ENCODE measurements at places on chromosomes 1 and 21. TPM values are rescaled to one million over a fixed set of nuclear protein-coding genes. Genes with fewer than 3 reads are reported as not detected.
A peak's percentile ranks its signal among the peaks of the same experiment; 100 is the strongest.

GRCh38 chr1:5254131-5254725 is 599.8 kb downstream of the AJAP1 start:
- no peaks in the 10 kb centered on the region for H3K4me1 ChIP-seq
- H3K27me3 ChIP-seq, result no peaks in the 10 kb centered on the region
- H3K4me3 ChIP-seq, result no peak overlapping the region

DNA sequence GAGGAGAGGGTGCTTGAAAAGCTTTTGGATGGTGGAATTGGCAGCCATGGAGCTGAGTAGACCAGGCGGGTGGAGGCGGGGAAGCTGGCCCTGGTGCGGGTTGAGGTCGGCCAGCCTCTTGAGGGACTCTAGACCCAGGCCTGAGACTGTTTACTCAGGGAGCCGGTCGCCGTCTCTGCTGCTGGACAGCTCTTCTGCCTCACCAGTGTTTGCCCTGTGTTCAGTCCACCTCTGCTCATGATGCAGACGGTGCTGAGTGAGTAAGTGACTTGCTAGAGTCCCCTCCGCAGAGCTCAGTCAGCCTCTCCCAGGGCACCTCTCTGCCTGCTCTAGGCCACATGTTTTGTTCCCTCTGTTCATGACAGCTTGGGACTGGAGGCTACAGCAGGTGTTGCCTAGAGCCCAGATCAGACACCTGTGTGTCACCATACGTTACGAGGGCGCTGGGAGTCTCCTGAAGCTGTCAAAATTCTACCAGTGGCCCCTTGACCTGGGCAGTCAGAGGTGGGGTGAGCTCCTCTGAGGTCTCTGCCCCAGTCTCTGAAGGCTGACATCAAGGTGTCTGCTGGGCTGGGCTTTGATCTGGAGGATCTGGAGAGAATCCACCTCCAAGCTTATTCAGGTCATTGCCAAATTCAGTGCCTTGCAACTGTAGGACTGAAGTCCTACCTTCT is 73.5 kb upstream of the WNT4 start:
- no peaks in the 10 kb centered on the region for H3K4me1 ChIP-seq
- H3K36me3 ChIP-seq, result no peaks in the 10 kb centered on the region
- no peak for DNase-seq
- no peak overlapping the region for H3K4me3 ChIP-seq

DNA sequence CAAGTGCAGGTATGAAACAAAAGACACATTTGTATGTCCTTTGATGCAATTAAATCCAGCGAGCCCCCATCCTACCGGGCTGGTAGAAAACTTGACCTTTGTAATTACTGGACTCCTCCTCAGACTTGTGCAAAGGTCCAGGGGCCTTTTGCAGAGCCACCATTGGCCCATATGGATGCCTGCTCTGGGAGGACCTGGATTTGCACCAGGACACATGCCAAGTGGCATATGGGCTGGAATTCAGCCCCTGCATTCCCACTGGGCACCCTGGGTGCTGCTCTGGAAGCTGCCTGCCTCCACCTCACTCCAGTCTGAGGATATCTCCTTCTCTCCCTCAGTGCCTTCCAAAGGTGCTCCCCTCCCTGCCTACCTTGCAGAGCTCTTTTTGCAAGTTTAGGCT is 36.0 kb downstream of the LACTBL1 start:
- no peak for DNase-seq
- no peak overlapping the region for H3K4me3 ChIP-seq
- no peak overlapping the region for H3K27ac ChIP-seq

DNA sequence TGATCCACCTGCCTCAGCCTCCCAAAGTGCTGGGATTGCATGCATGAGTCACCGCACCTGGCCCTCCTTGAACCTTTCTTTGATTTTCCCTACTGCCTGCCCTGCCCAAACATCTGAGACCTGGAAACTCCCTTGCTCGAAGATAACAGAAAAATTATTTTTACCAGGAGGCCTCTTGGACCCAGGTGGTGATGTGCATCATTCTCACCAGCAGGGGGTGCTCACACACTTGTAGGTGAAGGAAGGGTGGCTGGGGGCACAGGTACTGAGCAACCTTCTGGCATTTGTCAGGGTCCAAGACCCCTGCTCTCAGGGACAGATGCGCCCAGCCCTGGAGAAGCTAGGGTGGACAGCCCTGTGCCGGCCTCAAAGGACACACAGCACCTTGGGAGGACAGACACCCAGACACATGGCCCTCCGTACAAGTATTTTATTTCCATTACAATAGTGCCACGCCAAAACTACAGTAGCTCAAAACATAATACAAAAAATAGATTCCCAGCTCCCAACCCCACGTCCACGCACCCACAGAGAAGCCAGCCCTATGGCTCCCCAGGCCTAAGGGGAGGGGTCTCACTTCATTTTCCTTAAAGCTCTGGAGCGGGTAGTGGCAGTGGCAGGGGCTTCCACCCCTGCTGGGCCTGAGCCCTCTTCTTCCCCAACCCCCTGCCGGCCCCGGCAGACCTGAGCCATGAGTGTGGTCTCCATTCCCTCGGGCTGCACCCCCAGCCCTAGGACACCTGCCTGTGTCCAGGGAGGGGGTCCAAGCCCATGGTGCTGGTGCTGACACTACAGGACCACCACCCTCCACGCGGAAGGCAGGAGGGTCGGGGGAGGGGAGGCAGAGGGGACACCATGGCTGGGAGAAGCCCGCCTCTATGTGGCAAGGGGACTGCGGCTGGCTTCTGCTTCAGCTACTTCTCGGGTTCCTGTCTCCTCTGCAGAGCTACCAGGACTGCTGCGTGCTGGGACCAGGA is 40.4 kb upstream of the EIF4G3 start:
- no peaks in the 10 kb centered on the region for H3K27me3 ChIP-seq
- H3K36me3 ChIP-seq, result no peaks in the 10 kb centered on the region
- H3K4me1 ChIP-seq, result no peaks in the 10 kb centered on the region
- no peak overlapping the region for H3K27ac ChIP-seq
- DNase-seq, result peak; percentile 66
- no peak overlapping the region for H3K4me3 ChIP-seq

The LCE1E gene
- not detected for total RNA-seq

DNA sequence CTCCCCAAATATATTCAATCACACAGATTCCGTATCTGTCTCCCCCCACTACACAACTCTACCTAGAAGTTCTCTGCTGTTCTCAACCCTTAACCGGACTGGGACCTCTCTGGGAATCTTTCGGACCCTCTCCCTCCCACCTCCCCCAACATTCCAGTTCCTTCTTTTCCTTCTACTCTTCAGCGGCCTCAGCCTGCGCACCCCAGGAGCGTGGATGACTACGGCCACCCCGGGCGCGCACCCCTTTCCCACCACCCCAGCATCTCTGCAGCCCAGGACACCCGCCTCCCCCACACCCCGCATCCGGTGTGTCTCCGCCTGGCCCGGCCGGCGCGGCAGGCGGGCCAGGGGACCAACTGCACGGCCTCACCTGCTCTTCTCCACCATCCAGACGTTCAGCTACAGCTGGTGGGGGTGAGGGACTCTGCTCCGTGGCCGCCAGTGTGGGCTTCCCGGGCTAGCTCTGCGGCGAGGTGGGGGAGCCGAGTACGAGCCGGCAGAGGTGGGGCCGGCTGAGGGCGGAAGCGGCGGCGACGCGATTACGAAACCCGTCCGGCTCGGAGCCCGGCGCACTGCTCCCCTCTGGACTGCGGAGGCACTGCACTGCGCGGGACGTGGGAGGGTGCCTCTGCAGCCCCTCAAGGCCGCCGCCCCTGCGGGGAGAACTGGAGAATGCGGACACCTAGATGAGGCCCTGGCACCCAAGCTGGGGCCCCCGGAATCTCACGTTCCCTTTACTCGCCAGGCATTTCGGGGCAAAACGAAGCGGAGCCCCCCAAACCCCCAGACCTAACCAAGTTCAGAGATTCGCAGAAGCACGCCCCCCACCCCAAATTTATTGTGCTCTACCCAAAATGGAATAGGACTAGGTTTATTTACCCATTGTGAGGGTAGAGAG is at the start of gene CDC42SE1:
Gene CDC42SE1 (minus strand): TSS at position 514 of the 898 bp plus-strand sequence. CDS start 3,892 bp downstream, outside the sequence.
- H3K4me3 ChIP-seq, result peak within 1 kb of the TSS; percentile 96
- peak within 1 kb of the TSS; percentile 95 for H3K27ac ChIP-seq

GRCh38 chr1:115790356-115790755 is 21.8 kb upstream of the CASQ2 start:
- H3K4me1 ChIP-seq, result no peaks in the 10 kb centered on the region
- H3K27me3 ChIP-seq, result peaks cover 24% of the 10 kb centered on the region
- H3K27ac ChIP-seq, result no peak overlapping the region
- no peak overlapping the region for H3K4me3 ChIP-seq
- no peaks in the 10 kb centered on the region for H3K36me3 ChIP-seq

The CHRM3 gene
- total RNA-seq, result not detected

The GJB4 gene
- total RNA-seq, result not detected

The RNF11 gene
- total RNA-seq, result 33.0 TPM

- H3K4me3 ChIP-seq, result no peak overlapping the region
- H3K4me1 ChIP-seq, result peaks cover 14% of the 10 kb centered on the region
- H3K27ac ChIP-seq, result no peak overlapping the region
- peaks cover 7% of the 10 kb centered on the region for H3K36me3 ChIP-seq
- DNase-seq, result no peak
Observed at GRCh38 chr1:112906150-112906698, 49.8 kb downstream of the SLC16A1 start.

DNA sequence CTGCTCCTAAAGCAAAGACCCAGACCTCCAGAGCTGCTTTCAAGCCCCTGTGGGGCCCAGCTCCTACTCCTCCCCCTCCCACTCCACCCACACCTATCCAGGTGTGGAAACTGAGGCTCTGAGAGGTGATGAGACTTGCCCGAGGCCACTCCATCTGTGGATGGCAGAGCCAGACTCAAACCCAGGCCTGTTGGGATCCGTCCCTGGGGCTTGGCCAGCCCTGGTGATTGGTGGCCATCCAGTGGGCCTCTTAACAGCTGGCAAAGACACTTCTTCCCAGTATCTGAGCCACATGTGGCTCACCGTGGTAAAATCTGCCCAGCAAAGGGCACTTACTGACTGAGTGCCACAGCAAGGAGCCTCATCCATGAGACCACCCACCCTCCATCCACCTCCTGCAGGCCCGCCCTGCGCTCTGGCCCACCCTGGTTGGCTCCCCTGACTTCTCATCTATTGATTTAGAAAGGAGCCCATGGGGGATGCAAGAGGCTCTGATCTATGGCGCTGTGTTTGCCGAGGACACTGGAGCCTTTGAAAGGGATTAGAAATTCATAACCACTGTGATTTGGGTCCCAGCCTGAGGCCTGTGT is 398.5 kb downstream of the PTPRU start:
- H3K27ac ChIP-seq, result no peak overlapping the region
- no peak overlapping the region for H3K4me3 ChIP-seq
- no peak for DNase-seq
- H3K4me1 ChIP-seq, result no peaks in the 10 kb centered on the region

The CRNN gene
- total RNA-seq, result not detected

DNA sequence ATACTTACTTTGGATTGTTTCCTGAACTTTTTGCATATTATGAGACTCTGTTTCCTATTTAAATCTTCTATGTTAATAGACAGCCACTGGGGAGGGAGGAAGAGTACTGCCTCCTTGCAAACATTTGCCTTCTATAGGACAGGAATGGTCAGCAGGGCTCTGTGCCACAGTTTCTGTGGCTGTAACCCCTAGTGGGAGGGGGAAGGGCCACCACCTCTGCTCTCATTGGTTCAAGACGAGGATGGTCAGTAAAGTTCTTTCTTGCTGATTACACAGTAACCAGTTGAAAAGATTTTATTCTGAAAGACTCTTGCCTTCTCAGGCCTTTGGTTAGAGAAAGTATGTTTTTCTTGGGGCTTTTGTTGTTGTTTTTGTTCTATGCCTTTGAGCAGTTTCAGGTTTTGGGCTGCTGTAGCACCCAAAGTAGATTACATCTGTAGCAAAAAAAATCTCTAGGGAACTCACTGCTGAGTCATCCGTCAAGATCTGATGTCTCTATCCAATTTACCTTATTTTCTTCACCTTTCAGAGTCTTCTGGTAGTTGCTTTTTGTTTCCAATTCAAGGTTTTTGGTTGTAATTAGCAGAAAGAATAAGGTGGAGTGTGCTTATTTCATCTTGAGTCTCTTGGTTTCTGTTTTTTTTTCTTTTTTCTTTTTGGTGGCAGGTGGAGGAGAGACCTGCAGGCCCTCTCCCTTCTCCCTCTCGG is 23.1 kb downstream of the SLC35A3 start:
- H3K27ac ChIP-seq, result no peak overlapping the region
- H3K4me1 ChIP-seq, result peaks cover 2% of the 10 kb centered on the region
- DNase-seq, result no peak

The PSRC1 gene
- total RNA-seq, result 10.7 TPM

The COL6A2 gene
- total RNA-seq, result 16.5 TPM

DNA sequence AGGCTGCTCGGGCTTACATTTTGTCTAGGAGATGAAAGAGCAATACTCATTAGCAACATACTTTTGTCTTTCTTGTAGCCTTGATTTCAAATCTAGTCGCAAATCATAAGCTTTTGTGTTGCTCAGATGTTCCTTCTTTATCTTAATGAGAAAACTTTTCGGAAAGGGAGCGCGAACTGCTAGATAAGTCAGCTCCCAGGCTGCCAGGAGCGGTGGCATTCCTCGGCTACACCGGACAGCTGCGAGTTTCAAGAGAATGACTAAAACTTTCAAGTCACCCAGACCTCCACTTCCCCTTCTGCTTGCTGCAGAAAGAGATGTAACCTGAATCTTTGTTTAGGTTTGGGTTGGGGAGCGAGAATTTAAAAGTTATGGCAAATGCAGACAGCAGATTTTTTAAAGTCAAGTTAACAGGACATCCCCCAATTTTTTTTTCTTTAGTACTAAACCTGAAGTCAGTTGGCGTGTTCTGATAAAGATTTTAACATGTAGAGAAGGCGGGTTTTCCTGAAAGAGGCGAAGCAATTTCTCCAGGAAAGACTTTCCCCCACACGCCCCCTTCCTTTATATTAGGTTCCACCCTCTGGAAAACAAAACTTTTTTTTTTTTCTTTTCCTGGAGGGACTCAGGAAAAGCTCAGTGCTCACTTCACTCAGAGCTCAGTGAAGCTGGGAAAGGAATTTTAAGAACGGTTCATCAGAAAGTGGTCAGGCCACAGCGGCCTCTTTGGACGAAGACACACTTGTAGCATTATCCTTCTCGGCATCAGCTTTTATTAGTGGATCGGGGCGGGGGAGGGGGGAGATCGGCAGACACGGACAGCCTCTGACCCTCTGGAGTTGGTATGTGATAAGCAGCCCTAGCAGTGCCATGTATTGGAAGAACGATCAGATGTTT is at the start of gene LHX8:
Gene LHX8 (plus strand): TSS at position 639 of the 897 bp plus-strand sequence. CDS start 2,227 bp downstream, outside the sequence.
- H3K27me3 ChIP-seq, result peaks cover 96% of the 10 kb centered on the region
- DNase-seq, result no peak

DNA sequence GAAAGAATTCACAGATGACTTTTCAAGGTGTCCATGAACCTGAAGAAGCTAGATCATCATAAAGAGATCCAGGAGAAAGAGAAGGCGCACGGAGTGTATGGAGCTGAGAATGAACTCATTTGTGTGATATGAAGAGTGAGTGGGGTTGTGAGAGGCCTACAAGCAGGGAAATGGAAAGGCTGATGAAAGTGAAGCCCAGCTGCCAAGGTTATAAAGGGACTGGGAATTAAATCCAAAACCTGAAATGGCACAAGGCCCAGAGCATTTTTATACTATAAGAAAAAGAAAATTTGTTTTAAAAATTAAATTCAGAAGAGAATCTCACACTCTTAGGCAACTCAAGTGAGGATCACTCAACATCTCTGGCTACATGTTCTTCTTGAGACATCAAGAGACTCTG is 43.4 kb downstream of the HSD3B1 start:
- no peak for DNase-seq
- H3K4me1 ChIP-seq, result no peaks in the 10 kb centered on the region
- H3K36me3 ChIP-seq, result no peaks in the 10 kb centered on the region
- no peak overlapping the region for H3K4me3 ChIP-seq
- H3K27ac ChIP-seq, result no peak overlapping the region

GRCh38 chr1:84985365-84985764 is 11.5 kb downstream of the MCOLN2 start:
- H3K36me3 ChIP-seq, result peaks cover 26% of the 10 kb centered on the region
- H3K27me3 ChIP-seq, result peaks cover 3% of the 10 kb centered on the region
- no peak for DNase-seq
- H3K27ac ChIP-seq, result no peak overlapping the region

Measured in activated naive CD8-positive, alpha-beta T cell treated with anti-CD3 and anti-CD28 coated beads for 36 hours (primary cell).